ENCODE measurements at places on chromosomes 12 and 14.

GRCh38 chr12:94207467-94207848, 59.1 kb downstream of the PLXNC1 start:
- DNase-seq, result no peak

GRCh38 chr14:64812412-64812811, 67.3 kb downstream of the SPTB start:
- no peak for DNase-seq

GRCh38 chr12:104458694-104459367, 2.1 kb downstream of the CHST11 start:
- DNase-seq, result peak; percentile 28

- DNase-seq, result peak; percentile 96
Measured at GRCh38 chr12:6723607-6724408, at the start of gene COPS7A. Gene COPS7A, plus strand, starts transcription at chr12:6724046. Its CDS starts 611 bp downstream, at chr12:6724657.

DNA sequence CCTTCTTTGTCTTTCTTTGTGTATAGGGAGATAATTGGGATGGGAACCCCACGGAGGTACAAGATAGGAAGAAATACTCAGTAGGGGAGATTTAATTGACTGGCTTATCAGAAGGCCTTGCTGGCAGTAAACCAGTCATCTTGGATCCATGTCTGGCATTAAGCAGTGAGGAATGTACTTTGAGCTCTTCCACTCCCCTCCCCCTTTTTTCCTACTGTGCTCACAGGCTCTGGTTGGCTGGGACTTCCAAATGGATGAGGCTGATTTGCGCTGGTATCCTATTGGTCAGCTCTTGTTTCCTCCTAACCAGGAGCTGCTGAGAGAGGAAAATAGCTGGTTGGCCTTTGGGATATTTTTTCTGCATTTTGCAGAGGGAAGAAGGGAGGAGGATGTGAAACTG, 24.7 kb downstream of the NGDN start:
- DNase-seq, result peak; percentile 34

GRCh38 chr12:15861404-15861803, 20.8 kb upstream of the STRAP start:
- DNase-seq, result no peak

DNA sequence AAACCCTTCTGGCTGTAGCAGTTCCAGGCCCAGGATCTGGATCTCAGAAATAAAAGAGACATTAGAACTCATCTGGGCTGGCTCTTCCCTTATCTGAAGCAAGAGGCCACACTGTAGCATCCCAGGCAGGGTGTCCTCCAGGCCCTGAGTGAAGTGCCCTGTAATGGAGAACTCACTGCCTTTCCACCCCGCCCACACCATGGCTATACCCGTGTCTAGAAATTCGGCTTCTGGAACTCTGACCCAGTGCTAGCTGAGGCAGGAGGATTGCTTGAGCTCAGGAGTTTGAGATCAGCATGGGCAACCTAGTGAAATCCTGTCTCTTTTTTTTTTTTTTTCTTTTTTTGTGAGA, 23.5 kb upstream of the PLEKHG3 start:
- no peak for DNase-seq

DNA sequence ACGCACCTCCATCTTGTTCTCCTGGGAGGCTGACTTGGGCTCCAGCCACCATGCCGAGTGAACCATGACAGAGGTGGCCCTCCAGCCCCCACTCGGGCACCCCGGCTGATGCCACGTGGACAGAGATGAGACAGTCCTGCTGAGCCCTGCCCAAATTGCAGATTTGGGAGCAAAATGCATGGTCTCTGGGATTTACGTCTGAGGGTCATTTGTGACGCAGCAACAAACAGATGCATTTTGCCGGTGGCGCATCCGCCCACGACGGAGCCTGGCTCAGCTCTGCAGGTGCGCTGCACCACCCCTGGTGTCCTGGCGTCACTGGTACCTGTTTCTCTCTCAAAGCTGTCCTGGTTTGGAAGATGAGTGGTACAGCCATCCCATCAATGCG, 31.1 kb upstream of the INF2 start:
- peak; percentile 25 for DNase-seq

DNA sequence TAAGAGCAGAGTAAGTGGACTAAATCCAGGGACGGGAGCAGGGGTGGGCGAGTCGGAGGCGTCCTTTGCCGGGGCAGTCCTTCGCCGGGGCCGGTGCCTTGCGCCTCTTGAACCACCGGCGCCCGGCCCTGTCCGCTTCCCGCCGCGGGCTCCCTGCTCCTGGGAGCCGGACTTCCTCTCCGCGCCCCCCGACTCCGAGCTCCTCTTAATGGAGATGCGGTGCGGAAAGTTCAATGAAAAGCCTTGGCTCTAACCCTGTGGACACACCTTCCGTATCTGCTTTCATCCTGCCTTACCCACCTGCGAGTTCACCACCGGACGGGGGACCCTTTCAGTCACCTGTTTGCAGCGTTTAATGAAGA, 412 bp downstream of the FGFR1OP2 start:
- no peak for DNase-seq

GRCh38 chr12:6225630-6226001, 25.4 kb downstream of the CD9 start:
- DNase-seq, result no peak

GRCh38 chr14:96145116-96145864, 59.3 kb upstream of the BDKRB2 start:
- no peak for DNase-seq

DNA sequence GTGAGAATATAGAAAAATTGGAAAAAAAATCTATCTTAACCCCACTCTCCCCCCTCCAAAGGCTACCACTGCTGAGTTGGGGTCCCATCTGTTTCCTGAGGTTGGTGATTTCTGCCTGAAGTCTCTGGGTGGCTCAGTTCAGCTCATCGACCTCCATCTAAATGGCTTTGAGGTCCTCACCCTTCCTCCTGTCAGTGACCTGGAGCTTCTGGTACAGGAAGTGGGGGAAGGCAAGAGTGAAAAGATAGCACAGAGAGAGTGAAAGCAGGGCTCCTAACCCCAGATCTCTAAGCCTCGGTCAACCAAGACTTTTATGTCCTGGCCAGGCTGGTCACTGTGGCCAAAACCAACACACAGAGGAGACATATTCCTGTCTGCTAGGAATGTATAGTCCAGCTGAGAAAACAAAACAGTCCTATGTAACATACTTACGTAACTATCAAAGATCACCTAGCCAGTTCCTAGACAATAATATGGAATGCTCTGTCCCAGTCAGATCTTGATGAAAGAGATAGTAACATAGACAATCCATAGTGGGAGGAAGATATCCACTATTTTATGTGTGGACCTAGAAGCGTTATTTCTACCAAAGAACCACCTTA, 12.3 kb upstream of the KRT73 start:
- DNase-seq, result no peak

GRCh38 chr12:124756166-124756565, 107.5 kb downstream of the SCARB1 start:
- no peak for DNase-seq

- no peak for DNase-seq
Measured at GRCh38 chr12:78568321-78569020, 296.1 kb upstream of the SYT1 start.

- no peak for DNase-seq
Measured at GRCh38 chr12:39773266-39773665, 153.7 kb upstream of the ABCD2 start.

DNA sequence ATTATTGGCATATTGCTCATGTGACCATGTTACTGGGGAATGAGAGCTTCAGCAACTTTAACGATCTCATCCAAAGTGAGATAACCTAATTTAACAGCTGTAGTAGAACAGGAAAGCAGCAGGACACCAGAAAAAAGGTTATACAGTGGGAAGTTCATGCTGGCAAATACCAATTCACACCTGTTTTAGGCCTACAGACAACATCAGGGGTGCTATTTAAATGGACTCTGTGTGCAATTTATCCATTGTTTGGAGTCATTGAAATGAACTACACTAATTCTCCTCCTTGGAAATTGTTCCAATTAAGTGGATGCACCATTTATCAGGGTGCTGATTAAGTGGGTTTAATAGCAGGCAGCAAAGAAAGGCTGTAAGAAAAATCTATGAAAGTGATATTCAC, 424.4 kb upstream of the LMO3 start:
- DNase-seq, result no peak

GRCh38 chr14:34021096-34021495, 70.2 kb upstream of the EGLN3 start:
- DNase-seq, result no peak

- DNase-seq, result no peak
Measured at GRCh38 chr14:68268719-68269118, 449.1 kb downstream of the RAD51B start.

DNA sequence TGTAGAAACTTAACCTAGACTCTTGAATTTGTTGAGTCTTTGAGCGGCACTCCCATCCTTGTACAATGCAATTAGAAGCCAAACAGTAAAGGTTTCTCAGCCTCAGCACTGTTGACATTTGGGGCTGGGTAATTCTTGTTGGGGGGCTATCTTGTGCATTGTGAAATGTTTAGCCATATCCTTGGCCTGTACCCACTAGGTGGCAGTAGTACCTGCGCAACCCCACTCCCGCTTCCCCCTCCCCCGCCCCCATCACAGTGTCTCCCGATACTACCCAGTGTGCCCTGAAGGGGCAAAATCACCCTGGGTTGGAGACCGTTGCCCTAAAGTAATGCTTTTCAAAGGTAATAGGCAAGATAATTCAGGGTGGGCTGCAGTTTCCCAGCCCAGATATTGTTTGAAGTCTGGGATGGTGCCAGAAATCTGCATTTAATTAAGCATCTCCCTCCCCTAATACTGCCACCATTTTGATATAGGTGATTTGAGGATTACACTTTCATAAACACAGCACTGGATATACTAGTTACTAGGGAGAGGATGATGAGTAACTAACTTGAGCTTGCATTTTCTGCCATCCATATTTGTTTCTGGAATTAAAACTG, 1.8 kb downstream of the COX6A1 start:
- peak; percentile 89 for DNase-seq

GRCh38 chr12:93497456-93497855, 30.1 kb downstream of the MRPL42 start:
- no peak for DNase-seq

GRCh38 chr12:75842090-75842489, 189.5 kb downstream of the PHLDA1 start:
- no peak for DNase-seq

- no peak for DNase-seq
Measured at GRCh38 chr12:68620519-68621471, 10.1 kb downstream of the RAP1B start.

- no peak for DNase-seq
Measured at GRCh38 chr14:26286913-26287205, 311.0 kb downstream of the NOVA1 start.

DNA sequence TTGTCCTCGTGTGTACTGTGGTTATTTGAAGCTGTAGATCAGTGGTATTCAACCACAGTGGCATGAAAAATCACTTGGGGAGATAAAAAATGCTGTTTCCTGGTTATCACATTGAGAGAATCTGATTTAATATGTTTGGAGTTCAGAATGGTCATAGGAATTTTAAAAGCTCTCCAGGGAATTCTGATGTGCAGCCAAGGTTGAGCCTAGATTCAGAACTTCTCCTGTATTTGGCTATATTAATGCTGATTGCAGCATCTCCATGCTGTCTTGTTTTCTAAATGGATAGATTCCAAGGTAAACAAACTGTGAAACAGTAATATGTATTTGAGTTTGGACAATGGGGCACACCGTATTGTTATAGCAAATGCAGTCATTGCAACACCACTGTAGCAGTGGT, 982.2 kb upstream of the FBXO33 start:
- DNase-seq, result no peak

GRCh38 chr12:53299101-53299453, 418 bp upstream of the MYG1 start:
- no peak for DNase-seq

DNA sequence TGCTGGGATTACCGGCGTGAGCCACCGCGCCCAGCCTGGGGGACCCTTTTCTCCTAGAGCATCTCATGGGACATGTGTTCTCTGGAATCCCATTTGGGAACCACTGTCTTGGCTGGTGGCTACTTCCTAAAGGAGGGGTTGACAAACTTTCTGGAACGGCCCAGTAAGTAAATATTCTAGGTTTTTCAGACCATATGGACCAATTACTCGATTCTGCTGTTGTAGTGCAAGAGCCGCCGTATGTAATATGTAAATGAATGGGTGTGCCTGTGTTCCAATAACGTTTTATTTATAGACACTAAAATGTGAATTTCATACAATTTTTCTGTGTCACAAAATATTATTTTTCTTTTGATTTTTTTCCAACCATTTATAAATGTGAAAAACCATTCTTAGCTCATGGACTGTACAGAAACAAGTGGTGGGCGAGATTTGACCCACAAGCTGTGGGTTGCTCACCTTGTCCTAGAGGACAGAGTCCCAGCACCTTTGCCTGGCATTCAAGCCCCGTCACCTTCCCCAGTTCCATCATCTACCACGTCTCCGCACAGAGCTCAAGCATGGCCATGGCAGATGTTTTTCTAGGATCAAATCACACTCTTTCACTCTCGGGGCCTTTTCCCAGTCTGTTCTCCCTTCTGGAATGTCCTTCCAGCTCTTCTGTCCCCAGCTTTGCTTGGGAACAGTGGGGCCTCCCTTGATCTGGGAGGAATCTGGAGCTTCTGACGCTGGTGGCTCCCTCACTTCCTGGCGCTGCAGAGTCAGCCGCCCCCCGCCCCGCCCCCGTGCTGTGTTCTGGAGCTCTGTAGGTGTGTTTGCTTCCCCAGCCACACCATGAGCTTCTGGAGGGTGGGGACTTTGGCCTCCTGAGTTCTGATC, 17.9 kb upstream of the RCOR1 start:
- DNase-seq, result no peak

DNA sequence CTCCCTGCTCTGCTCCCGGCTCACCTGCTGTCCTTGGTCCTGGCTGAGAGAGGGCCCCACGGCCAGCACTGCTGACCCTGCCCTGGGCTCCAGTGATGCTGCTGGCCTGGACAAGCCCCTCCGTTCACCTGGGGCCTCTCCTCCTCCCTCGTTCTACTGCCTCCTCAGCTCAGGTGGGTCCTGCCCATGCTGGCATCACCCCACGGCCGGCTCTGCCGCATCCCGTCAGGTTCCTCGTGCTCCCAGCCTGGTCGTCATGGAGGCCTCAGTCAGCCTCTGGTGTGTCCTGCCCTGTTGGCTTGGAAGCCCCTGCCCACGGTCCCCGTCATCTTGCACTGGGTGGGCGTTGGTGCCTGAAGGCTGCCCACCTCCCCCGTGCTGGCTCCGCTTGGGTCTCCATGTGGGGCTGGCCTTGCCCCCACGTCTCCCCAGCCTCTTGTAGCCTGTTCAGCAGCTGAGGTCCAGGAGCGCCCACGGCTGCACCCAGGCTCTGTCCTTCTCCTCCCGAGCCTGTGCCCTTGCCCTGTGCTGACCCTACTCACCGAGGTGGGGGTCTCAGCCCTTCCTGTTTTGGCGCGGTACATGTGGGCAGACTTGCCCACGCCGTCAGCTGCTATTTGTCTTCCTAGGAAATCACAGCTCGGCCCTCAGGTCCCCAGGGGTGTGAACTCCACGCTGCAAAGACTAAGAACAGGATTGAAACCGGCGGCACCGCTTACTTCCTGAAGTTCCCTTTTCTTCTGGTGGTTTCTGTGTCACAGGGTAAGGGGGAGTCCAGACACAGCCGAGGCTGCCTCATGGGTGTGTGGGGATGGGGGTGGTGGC, 121.6 kb downstream of the TMEM121 start:
- no peak for DNase-seq

DNA sequence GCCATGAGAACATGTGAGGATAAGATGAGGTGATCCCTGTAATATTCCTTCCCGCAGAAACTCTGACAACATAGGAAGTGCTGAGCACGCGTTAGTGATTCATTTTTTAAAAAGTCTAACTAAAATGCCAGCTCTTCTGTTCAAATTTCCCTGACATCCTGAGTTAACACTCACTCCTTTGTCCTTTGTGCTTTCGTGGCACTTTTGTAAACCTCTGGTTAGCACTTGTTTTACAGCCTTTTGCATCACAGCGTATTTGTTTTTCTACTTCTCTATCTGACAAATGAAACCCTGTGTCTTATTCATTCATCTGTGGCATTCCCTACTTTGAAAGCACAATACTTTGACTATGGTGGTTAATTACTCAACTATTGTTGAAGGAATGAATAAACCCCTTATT, 313.6 kb downstream of the NUAK1 start:
- DNase-seq, result no peak
